Mammary epithelial cell (primary cell): ENCODE measurements at places on chromosomes 6 and 20.
A peak's percentile ranks its signal among the peaks of the same experiment; 100 is the strongest.

GRCh38 chr20:16129411-16129810 lies 443.8 kb downstream of the KIF16B start:
- no peak for DNase-seq

DNA sequence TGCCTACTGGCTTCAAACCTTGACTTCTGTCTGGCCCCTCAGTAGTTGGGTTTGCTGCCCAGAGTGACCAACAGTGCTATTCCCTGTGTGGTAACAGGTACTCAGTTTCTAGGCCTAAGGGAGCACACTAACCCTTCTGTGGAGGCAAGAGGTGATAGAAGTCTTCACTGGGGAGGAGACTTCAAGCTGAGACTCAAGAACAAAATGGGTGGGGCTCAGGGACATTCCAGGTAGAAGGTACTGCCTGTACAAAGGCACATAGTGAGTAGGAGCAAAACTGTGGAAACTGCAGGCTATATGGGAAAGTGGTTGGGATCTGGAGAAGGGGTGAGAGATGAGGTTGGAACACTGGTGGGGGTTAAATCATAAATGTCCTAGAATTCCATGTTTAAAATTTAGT lies 2.3 kb upstream of the SCAND1 start:
- DNase-seq: peak; percentile 53

GRCh38 chr20:24782301-24782700 lies 166.8 kb upstream of the CST7 start:
- no peak for DNase-seq

- no peak for DNase-seq
Observed at GRCh38 chr6:142783499-142783898, 161.5 kb downstream of the HIVEP2 start.

GRCh38 chr6:158361961-158362669 lies 49.9 kb downstream of the TULP4 start:
- no peak for DNase-seq

GRCh38 chr6:37783025-37783855 lies 36.3 kb upstream of the ZFAND3 start:
- DNase-seq: no peak

- no peak for DNase-seq
Observed at GRCh38 chr20:32509639-32510066, 75.5 kb downstream of the NOL4L start.
